Astrocyte of the spinal cord (primary cell): ENCODE measurements at places on chromosomes 4 and X.
A peak's percentile ranks its signal among the peaks of the same experiment; 100 is the strongest.

- peak; percentile 64 for DNase-seq
Measured at GRCh38 chr4:16597845-16598596, 300.4 kb downstream of the LDB2 start.

DNA sequence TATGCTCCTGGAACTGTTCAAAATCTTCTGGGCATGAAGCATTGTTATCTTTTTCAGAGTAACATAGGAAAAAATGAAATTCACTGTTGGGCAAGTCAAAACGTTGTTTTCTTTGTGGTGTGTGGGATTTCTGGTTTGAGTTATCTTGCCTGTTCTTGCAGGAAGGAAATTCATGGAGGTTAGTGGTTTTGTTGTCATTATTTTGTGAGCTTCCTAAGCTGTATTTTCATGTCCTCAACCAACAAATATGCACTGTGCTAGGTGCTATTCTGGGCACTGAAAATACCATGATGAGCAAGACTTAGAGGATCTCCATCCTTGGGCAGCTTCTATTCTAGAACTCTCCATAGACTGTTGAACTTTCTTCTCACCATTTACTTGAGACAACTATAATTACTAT, 16.9 kb downstream of the SPINK2 start:
- DNase-seq = peak; percentile 83

GRCh38 chr4:2537011-2537830, 774 bp downstream of the FAM193A start:
- DNase-seq = peak; percentile 32

DNA sequence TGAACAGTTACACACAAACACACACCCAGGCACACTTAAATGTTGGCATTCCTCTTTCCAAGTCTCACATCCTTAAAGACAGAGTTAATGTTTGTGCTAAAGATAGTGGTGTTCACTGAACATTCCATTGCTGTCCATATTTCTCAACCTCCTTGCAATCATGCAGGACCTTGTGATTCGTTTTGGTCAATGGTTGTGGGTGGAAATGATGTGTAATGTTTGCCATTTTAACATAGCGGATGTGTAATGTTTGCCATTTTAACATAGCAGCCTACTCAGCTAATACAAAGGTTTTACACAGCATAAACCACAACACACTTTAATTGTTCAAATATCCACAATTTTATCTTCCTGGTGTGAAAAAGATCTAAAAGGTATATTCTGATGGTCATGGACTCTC, 93.9 kb downstream of the CEP44 start:
- DNase-seq = peak; percentile 32

DNA sequence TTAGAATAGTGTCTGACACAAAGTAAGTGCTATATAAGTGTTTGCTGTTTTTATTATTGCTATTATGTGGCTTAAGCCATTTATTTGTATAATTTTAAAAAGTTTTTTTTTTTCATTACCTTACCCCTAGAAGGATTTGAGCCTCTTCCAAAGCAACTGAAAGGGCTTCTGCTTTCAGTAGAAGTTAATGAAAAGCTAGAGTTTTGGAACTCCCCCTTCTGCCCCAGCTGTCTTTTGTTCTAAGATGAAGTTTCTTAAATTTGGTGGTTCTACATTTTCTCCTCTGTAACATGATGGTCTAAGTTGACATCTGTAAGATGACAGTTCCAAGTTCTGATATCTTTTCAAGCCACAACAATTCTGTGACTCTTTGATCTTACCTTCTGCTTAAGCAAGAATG, 30.3 kb downstream of the FHIP1A start:
- no peak for DNase-seq

GRCh38 chrX:134711135-134711921, 53.1 kb upstream of the PLAC1 start:
- DNase-seq = no peak

- no peak for DNase-seq
Measured at GRCh38 chrX:108582151-108582550, 142.5 kb downstream of the COL4A5 start.
